ENCODE measurements at places on chromosomes 13 and 19.

DNA sequence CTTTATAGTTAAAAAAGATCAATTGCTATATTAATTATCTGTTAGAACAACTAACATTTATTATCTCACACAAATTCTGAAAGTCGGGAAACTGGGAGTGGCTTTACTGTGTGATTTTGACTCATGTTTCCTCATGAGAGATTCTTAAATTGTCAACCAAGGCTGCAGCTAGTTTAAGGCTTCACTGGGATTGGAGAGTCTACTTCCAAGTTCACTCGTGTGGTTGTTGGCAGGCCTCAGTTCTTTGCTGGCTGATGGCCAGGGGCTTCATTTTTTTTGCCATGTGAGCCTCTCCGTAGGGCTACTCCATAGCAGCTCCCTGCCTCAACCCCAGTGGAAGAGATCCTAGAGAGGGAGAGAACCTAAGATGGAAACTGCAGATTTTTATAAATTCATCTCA is 24.5 kb upstream of the LPAR6 start:
- DNase-seq: no peak

DNA sequence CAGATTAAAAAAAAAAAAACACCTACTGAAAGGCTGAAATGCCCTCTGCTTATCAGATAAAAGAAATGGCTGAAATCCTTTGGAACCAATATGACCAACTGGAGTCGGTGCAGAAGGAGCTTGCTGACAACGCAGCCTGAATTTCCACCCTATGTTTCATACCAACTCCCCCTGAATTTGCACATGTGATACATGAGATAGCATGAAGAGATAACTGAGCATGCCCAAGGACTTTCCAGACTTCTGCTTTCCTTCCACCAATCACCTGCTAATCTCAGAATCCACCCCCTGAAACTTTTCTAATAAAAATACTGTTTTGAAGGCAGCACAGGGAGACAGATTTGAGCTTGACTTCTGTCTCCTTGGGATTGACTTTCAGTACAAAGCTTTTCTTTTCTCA is 32.2 kb upstream of the WDFY2 start:
- no peak for DNase-seq

GRCh38 chr13:77784515-77784914 is 87.0 kb downstream of the SLAIN1 start:
- peak; percentile 48 for DNase-seq

GRCh38 chr19:2096034-2096479 is at the start of gene MOB3A:
TSS of gene MOB3A (minus strand) at chr19:2096326. CDS start at chr19:2078560, 17,766 bp downstream.
- no peak for DNase-seq

- peak; percentile 37 for DNase-seq
These were observed 21.7 kb upstream of the FBXL3 start for GRCh38 chr13:77048681-77049080.

DNA sequence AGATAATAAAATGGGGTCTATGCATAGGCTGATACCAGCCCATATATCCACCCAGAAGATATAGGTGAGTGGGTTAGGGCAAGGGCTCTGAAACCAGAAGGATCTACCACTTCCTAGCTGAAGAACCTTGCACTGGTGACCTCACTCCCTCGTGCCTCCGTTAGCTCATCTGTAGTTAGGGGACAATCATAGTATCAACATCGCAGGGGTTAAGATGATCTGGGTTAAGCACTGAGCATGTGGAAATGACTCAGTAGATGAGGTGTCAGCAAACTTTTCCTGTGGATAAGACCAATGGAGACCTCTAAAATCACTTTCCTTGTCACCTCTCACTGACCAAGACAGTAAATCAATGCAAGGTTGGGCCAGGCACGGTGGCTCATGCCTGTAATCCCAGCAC is 30.5 kb downstream of the TNFSF14 start:
- no peak for DNase-seq

GRCh38 chr19:1483131-1483978 is 4.3 kb upstream of the C19orf25 start:
- no peak for DNase-seq

GRCh38 chr19:10848230-10848856 is at the start of gene C19orf38:
TSS of gene C19orf38 (plus strand) at chr19:10848415. CDS start at chr19:10848509, 94 bp downstream.
- DNase-seq: no peak

- DNase-seq: no peak
These were observed 963.4 kb downstream of the PCDH9 start for GRCh38 chr13:66266761-66267160.

- no peak for DNase-seq
These were observed 2.9 kb downstream of the FUT5 start for GRCh38 chr19:5867201-5868136.

DNA sequence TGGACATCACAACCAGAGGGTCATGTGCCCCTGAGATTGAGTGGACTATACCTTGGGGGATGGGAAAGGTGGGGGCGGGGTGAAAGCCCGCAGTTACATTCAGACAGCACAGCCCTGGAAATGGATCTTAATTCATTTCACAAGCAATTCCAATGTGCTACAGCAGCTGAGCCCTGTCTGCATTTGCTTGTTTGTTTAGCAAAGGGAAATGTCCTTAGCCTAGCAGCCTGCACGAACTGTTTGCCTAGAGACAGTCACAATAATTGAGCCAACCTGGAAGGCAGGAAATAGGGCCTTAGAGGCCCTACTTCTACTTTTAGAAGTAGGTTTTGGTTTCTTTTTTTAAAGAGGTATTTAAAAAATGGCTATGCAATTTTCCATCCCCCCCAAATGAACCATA is 177.3 kb upstream of the KL start:
- no peak for DNase-seq

- DNase-seq: peak; percentile 16
These were observed 1.1 kb downstream of the MIER2 start for GRCh38 chr19:343451-343931.

DNA sequence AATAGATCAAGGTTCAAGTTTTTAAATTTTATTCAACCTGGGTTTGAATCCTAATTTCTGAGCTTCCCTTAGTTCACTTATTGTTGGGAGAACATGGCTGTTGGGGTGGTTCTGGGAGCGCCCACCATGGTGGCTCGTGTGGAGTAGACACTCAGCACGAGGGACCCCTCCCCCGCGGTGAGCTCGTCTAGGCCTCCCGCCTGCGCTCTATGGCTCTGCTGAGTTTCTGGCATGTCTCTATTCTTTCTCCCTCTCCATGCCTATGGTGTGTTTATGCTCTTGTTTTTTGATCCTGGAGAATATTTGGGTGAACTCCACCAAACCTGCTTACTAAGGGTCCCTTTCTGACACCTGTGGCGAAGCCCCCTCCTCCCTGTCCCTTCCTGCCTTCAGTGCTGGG is 1.6 kb upstream of the EPN1 start:
- no peak for DNase-seq

DNA sequence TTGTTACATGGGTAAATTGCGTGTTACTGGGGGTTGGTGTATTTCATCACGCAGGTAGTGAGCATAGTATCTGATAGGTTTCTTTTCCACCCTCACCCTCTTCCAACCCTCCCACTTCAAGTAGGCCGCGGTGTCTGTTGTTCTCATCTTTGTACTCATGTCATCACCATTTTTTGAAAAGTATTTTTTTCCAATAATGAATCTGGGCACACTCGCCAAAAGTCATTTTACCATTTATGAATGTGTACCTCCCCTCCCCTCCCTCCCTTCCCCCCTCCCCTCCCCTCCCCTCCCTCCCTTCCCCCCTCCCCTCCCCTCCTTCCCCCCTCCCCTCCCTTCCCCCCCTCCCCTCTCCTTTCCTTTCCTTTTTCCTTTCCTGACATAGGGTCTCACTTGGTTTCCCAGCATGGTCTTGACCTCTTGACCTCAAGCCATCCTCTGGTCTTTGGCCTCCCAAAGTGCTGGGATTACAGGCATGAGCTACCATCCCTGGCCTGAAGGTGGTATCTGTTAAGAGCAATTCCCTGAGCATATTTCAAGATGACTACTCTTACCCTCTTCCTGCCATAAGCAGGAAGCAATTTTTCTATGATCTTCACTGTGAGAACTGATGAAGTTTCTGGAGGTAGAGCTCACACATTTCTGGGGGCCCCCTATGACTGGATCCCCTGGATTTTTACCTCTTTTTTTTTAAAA is 15.7 kb downstream of the ZNF627 start:
- DNase-seq: no peak

- no peak for DNase-seq
These were observed 49.2 kb downstream of the DIAPH3 start for GRCh38 chr13:60114499-60115028.

- peak; percentile 81 for DNase-seq
These were observed 14.1 kb downstream of the SHANK1 start for GRCh38 chr19:50705422-50706019.

- no peak for DNase-seq
These were observed 23.6 kb downstream of the AP3D1 start for GRCh38 chr19:2127758-2128157.

GRCh38 chr13:110964229-110965037 is 49.6 kb upstream of the ANKRD10 start:
- DNase-seq: no peak

GRCh38 chr13:100724568-100724967 is 50.0 kb upstream of the TMTC4 start:
- DNase-seq: no peak

DNA sequence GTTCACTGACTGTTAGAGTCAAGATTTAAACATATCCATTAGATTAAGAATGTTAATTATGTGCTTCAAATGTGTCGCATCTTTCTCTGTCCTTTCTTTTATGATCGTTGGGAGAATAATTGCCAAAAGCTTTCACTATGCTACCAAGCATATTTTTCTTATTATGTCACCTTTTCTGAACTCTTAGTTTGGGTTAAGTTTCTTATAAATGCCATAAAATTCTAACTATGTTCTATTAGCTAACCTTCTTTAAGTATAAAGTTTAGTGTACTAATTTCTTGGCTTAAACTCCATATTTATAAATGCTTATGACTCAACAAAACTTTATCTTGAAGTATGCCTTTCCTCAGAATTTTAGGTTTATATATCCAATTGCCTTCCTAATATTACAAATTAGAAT is 1759.4 kb downstream of the PCDH9 start:
- DNase-seq: no peak

DNA sequence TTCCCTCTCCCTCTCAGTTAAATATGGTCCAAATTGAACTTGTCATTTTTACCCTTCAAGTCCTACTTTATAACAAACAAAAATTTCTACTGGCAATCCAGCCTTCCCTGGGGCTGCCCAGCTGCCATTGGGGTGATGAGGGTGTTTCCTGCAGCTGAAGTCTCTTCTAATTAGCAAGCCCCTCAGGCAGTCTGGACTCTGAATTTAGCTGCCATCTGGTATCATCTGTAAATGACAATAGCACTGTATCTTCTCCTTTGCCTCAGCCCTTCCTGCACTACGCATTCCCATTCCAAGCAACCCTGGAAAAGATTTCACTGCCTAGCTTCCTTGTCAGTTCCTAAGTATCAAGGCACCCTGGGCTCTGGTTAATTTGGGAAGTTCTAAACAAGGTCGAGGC is 331.1 kb upstream of the KLF12 start:
- peak; percentile 58 for DNase-seq

- peak; percentile 97 for DNase-seq
These were observed 25.3 kb downstream of the ZNF582 start for GRCh38 chr19:56367829-56368711.

- DNase-seq: peak; percentile 41
These were observed 2.5 kb upstream of the DBP start for GRCh38 chr19:48639483-48640375.

GRCh38 chr19:29819986-29820385 is 8.2 kb downstream of the CCNE1 start:
- no peak for DNase-seq

DNA sequence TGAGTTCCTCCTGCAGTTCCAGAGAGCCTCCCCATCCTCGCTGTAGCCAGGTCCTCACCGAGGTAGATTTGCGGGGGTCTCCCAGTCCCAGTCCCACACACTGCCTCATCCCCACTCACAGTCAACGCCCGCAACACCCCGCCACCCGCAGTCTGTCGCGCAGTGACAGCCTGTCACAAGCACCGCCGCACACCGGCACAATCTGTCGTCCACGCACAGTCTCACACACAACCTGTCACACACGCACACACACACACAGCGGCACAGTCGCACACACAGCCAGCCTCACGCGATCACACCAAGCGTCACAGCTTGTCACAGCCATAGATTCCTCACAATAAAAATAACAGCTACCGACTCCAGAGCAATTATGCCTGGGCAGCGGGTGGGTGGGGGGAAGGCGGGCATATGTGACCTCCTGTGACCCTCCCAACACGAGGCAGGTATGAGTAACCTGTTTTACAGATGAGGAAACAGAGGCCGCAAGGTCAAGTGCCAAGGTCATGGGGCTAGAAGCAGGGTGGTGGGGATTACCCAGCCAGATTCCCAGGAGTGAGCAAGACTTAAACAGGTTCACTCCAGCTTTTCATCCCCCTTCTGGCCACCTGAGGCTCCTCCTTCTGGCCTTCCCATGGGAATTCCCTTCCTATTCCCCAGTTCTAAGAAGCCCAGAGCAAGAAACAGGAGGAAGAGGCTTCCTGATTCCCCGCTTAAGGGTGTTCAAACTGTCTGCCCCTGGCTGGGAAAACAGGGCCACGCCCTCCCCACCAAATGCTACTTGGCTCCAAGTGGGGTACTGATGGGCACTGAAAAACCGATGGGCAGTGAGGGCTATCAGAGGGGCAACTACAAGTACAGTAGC is 13.9 kb downstream of the NFIX start:
- DNase-seq: peak; percentile 72

DNA sequence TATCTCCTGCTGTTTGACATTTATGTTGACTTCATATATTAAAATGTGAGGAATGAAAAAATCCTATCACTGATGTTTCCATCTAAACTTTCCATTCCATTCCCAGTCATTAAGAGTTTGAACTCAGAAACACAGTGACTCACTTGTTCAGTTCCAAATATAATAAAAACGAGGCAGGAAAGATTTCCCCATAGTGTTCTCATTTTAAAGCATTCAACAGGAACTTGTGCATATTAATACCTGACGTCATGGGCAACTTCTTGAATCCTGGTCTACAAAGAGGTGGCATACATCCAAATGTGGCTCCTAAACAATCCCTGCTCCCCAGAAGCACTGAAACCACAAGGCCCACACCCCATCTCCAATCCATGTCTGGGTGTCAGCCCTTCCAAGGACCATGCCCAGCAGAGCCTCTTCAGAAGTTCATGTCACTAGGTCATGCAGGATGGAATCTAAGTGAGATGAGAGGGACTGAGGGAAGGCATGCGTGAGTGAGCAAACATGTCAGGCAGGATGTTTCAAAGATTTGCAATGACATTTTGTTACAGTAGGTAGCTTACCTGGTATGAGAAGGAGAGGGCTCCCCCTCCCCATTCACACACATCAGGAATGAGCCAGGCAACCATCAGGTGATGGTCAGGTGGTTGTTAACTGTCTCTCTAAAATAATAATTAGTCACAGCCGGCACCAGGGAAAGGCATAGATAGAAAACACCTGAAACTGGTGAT is 9.4 kb upstream of the ERVV-2 start:
- no peak for DNase-seq

GRCh38 chr13:23003446-23003845 is 177.3 kb upstream of the SGCG start:
- DNase-seq: no peak

GRCh38 chr13:43782686-43783085 is 4.1 kb downstream of the ENOX1 start:
- DNase-seq: no peak

- peak; percentile 95 for DNase-seq
These were observed 1.8 kb upstream of the APOE start for GRCh38 chr19:44903602-44904425.

Measured in ELF-1 (cell line).